ENCODE measurements at places on chromosomes 13 and 19.

- DNase-seq: no peak
These were observed 59.5 kb downstream of the MCF2L start for GRCh38 chr13:113028336-113029060.

DNA sequence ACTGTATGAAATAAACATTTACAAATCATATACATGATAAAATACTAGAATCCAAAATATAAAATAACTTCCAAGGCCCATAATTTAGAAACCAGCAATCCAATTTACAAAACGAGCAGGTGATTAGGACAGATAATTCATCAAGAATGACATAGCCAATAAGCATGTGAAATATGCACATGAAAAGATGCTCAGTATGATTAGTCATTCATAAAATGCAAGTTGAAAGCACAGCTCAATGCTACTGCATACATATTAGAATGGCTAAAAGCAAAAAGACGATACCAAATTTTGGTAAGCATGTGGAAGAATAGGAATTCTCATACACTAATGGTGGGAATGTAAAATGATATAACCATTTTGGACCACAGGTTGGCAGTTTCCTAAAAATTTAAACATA lies 837.2 kb upstream of the MIR17HG start:
- DNase-seq: no peak

DNA sequence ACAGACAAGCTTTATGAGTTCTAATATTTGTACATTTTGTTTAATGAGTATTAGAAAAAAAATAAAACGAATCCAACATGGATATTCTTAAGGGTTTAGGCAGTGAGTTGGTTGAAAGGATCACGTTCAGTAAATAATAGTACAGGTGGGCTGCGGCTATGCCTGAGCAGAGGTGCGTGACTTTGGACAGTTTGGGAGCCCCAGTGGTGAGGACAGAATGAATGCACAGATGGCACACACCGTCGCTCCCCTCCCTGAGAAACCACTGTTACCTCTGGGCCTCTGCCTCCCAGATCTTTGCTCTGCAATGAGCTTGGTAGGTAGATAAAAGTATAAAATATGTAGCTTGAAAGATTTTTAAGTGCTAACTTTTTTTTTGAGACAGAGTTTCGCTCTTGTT lies 153.3 kb downstream of the SIPA1L3 start:
- no peak for DNase-seq

DNA sequence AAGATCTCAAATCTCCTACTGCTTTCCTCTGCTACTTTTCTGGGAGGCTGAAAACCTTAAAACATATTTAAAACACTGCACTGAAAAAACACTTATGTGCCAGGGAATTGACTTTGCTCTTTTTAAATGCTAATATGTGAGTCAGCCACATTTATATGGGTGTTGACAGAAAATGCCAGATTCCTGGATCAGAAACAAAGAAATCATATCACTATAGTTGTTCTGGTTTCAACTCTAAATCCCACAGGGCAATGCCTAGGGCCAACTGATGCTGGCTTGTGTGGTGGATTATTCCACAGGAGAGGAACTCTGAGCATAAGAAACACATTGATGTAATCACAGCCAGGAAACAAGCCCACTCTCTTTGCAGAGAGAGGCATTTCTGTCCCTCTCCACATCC lies 1439.0 kb upstream of the SPRY2 start:
- no peak for DNase-seq

Measured in stimulated activated CD4-positive, alpha-beta T cell treated with anti-CD3 and anti-CD28 coated beads, TNF-alpha, amount 100 ng/mL, for 1 hour (primary cell).